NCI-H1417 treated with DMSO at 0.1 percent for 48 hours (cell line): ENCODE measurements at places on chromosomes 3 and 15.

DNA sequence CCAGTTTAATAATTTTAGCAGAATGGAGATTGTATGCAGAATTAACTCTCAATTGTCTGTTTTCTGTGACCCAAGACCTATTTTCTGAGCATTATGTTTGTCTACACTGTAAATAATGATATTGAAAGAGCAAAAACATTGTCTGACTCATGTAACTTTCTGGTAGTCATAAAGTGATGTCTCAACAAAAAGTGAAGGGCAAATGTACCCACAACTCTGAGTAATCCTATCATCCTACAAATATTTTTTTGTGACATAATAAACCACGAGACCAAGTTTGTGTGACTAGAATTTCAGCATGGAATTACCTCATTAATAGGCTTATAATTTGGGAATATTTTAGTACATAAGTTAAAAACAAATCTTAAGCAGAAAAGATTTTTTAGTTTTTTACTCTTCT is 15.4 kb upstream of the ABHD10 start:
- DNase-seq = no peak

DNA sequence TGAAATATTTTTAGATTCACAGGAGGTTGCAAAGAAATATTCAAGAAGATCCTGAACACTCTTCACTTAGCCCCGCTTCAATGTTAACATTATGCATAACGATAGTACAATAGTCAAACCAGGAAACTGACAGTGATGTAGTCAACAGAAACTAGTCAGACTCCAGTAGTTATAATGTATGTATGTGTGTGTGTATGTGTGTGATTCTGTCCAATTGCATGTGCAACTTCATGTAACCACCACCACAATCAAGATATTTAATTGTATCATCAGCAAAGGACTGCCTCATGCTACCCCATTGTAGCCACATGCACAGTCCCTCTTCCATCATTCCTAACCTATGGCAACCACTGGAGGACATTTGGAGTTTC is 77.9 kb downstream of the APBA2 start:
- no peak for DNase-seq

- no peak for DNase-seq
These were observed 30.9 kb downstream of the UBE2E1 start for GRCh38 chr3:23836536-23837230.

GRCh38 chr3:11588755-11589154 is 55.0 kb downstream of the VGLL4 start:
- DNase-seq = no peak

GRCh38 chr3:188272481-188273372 is 118.8 kb downstream of the LPP start:
- DNase-seq = no peak

DNA sequence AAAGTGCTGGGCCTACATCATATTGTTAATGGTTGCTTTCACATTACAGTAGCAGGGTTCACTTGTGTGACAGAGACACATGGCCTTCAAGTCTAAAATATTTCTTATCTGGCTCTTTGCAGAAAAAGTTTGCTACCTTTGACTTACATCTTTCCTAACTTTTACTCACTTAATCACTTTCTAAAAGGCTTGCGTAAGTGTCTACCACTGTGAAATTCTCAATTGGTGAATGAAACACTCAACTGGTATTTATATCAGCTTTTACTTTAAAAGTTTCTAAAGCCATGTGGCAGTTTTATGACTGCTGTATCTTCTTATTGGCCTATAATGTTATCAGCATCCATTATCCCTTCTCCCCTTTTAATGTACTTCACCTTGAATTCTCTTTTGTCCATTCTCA is 554.5 kb downstream of the ZIC1 start:
- no peak for DNase-seq

DNA sequence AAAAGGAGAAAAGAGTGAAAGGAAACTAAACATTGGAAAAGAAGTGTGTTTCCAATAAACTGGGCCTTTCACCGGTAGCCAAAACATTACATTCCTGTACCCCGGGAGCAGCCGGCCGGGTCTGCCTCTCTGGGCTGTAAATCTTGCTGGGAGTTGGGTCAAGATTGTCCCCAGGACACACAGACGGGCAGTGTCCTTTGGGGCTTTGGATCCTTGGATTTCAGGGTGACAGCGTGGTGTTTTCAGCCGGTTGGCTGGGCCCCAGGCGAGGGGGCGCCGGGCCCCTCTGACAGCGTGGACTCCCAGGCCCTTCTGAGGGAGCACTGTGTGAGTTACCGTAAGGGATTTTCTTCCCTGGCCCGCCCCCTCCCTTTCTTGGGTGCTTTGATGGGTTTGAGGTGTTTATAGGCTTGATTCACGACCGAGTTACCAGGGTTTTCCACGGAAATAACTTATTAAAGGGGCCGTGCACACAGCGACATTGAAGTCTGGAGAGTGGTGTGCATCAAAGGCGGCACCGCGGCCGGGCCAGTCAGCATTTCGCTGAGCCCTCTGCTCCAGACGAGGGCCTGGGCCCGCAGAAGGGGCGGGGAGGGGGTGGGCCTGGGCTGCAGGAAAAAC is 27.4 kb downstream of the SMAD6 start:
- DNase-seq = no peak
